ENCODE measurements at places on chromosomes 12 and 14.

- no peak for DNase-seq
Observed at GRCh38 chr12:126055521-126055920, 990.3 kb downstream of the AACS start.

- no peak for DNase-seq
Observed at GRCh38 chr12:25131270-25131669, 63.7 kb downstream of the DNAI7 start.

GRCh38 chr14:76664790-76665189 lies 96.5 kb upstream of the VASH1 start:
- DNase-seq = no peak

- DNase-seq = no peak
Observed at GRCh38 chr14:74949859-74950573, 5.4 kb downstream of the PGF start.

DNA sequence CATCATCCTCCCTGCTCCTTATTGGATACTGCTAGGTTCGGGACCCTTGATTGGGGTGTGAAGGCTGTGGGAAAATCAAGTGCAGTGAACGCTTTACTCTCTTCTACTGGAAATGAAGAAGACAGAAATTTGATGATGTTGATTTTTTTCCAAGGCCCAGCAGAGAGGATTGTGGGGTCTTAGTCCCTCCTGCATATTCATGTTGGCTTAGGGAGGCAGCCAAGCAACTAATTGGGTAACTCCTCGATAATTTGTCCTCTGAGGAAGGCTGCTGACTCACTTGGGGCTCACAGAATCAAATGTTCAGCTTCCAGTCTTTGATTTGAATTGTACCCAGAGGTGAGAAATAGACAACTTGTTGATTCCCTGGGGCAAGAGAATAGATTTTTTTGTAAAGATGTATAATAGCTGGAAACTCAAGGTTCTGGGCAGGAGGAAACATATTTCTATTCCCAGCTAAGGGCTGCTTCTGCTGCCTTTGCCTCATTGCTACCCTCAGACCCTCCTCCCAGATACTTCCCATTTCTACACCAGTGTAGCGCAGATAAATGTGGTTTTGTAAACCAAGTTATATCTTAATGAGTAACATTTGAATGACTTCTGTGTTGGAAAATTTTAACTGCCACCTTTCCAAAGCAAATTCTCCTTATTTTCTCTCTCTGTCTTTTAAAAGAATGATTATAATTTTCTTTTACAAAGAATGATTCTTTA lies 21.7 kb downstream of the NEUROD4 start:
- DNase-seq = no peak
